ENCODE measurements at places on chromosomes 7 and 10.

DNA sequence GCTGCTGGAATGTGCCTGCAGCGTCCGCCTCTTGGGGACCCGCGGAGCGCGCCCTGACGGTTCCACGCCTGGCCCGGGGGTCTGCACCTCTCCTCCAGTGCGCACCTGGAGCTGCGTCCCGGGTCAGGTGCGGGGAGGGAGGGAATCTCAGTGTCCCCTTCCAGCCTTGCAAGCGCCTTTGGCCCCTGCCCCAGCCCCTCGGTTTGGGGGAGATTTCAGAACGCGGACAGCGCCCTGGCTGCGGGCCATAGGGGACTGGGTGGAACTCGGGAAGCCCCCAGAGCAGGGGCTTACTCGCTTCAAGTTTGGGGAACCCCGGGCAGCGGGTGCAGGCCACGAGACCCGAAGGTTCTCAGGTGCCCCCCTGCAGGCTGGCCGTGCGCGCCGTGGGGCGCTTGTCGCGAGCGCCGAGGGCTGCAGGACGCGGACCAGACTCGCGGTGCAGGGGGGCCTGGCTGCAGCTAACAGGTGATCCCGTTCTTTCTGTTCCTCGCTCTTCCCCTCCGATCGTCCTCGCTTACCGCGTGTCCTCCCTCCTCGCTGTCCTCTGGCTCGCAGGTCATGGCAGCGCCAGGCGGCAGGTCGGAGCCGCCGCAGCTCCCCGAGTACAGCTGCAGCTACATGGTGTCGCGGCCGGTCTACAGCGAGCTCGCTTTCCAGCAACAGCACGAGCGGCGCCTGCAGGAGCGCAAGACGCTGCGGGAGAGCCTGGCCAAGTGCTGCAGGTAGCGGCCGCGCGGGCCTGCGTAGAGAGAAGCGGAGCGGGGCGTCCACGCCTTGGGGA is 645 bp downstream of the SLC26A4 start:
- DNase-seq = peak; percentile 80

- no peak for DNase-seq
Measured at GRCh38 chr10:74437822-74438221, 286.8 kb downstream of the ADK start.

- DNase-seq = no peak
Measured at GRCh38 chr10:71756311-71757191, 16.8 kb downstream of the VSIR start.

DNA sequence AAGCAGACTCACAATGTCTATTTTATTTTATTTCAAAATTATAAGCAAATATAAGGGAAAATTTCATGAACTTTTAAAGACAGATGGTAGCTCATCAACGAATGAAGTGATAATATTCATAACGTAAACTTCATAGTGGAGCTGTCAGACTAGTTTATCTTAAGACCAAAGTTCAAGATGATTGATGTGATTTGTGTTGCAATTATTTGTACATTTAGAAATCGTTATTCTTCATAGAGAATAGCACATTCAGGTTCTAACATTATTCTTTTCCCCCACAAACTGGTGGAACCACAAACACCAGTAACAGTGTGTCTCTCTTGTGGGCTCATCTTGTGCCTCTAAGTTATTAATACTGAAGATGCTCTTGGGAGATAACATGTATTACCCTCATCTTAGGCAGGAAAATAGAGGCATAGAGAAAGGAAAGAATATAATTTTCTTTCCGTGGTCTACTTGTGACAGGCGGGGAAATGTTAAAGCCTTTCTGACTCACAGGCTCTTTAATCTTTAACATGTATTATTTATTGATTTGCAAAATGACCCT is 37.0 kb downstream of the CCSER2 start:
- no peak for DNase-seq

GRCh38 chr7:114478384-114478783 is 63.8 kb downstream of the FOXP2 start:
- no peak for DNase-seq
